Muscle of leg (tissue), 16 donors: ENCODE measurements at places on chromosomes 2 and 18. TPM values are rescaled to one million over a fixed set of nuclear protein-coding genes. Genes with fewer than 3 reads are reported as not detected.

DNA sequence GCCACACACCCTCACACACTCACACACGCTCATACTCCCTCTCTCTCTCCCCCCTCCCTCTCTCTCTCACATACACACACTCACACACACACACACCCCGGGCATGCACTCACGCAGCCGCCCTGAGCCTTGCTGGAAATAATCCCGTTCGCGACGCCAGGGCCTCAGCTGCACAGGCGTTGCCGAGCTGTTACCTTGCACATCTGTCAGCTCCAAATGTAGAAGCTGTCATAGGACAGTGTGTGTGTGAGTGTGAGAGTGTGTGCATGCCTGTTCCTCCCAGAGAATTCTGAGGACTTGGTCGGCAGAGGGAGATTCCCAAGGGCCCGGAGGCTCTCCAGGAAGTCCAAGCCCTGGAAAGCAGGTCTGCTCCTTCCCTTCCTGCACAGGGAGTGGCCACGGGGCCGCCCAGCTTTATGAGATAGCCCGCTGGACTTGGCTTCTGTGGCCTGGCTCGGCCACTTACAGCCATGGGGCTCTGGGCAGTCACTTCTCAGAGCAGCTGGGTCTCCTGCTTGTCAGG, 8.6 kb downstream of the SPR start:
- H3K27ac ChIP-seq, result no peak overlapping the region
- H3K27me3 ChIP-seq, result peaks cover 58% of the 10 kb centered on the region
- no peak overlapping the region for H3K4me3 ChIP-seq
- peak; percentile 77 for DNase-seq

GRCh38 chr18:44850001-44850400, 169.3 kb downstream of the SETBP1 start:
- H3K27ac ChIP-seq, result no peak overlapping the region
- H3K4me1 ChIP-seq, result peaks cover 31% of the 10 kb centered on the region
- DNase-seq, result no peak
- H3K27me3 ChIP-seq, result no peaks in the 10 kb centered on the region

DNA sequence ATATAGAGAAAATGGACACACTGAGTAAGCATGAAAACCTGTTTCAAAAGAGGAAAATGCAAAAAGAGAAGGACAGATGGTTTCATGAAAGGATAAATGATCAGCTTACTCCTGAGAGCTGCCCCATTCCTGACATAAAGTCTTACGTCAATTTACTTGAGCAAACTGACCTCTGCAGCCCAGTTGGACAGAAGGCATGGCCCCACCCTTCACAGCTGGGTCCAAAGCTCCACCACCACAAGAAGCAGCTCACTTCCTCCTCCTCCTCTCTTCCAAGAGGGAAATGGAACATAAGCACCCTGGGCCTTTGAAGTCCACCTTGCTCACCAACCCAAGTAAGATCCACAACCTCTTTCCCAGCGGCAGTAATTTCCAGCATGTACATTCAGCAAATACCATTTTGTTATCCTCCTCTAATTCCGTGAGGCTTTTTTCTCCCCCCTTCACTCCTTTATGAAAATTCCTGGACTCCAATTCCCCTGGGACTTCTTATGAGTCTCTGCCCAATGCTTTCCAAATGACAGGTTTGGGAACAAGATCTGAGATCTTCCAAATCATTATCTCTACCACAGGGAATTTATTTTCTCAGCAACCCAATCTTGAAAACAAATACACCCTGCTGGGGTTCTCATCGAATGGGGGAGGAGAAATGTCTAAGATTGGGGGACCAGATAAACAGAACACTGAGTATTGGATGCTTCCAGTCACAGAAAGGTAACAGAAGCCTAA, 10.1 kb downstream of the COL4A4 start:
- no peak overlapping the region for H3K4me3 ChIP-seq
- no peak overlapping the region for H3K27ac ChIP-seq
- DNase-seq, result peak; percentile 7
- H3K36me3 ChIP-seq, result no peaks in the 10 kb centered on the region

DNA sequence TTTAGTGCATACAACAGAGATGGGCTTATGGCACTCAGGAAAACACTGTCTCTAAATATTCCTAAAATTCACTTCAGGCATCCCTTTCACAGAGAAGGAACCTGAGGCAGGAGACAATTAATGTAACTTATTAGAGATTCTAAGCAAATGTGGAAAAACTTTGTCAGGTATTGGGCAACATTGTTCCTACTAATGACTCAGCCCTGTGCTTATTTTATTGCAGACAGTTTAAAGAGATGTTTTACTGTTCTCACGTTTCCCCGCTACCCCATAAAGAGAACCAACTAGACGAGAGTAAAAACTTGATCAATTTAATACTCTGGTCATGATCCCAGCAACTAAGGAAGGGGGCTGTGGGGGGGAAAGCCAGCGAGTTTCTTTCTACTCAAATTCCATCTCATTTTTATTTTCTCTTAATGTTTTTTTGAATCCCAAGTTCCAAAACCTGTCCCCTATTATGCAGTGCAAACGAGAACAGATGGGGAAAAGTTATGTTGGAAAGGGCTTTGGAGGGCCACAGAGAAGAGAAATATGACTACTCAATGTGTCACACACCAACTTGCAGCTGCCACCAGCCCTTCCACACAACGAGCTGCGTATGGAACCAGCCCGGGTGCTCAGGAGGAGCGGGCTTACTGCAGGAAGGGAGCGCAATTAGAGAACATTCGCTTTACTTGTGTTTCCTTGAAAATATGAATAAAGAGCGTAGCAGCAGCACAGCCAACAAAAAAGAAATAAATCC, 18.7 kb upstream of the ACVR1 start:
- peak; percentile 61 for DNase-seq
- no peak overlapping the region for H3K4me3 ChIP-seq
- no peaks in the 10 kb centered on the region for H3K36me3 ChIP-seq
- no peaks in the 10 kb centered on the region for H3K4me1 ChIP-seq
- no peak overlapping the region for H3K27ac ChIP-seq

GRCh38 chr18:53952700-53953099, 271.8 kb downstream of the MBD2 start:
- no peak for DNase-seq
- no peaks in the 10 kb centered on the region for H3K4me1 ChIP-seq
- no peaks in the 10 kb centered on the region for H3K27me3 ChIP-seq
- H3K27ac ChIP-seq, result no peak overlapping the region

DNA sequence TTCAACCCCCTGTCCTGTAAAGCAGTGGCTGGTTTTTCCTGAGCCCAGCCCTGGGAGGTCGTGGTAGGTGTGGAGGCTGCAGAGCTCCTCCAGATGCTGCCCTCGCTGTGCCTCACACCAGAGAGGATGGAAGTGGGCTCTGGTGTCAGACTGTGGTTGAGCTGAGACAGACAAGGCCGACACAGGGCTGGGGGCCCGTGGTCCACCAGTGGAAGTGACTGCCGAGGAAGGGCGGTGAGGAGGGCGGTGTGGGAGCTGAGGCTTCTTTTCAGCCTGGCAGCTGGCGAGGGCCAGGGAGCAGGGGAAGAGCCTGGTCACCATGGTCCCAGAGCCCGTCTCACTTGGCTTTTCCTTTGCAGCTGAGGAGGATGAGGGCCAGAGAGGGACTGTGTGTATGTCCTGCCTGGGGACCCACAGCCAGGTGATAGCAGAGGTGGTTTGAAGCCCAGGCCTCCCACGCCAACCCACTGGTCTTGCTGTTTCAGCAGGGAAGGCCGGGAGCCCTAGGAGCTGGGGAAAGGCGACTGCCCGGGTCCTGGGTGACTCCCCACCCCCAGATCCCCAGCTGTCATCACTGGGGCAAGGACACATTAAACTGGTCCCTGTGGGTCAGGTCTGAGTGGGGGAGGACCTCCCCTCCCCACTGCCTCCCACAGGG, 8.5 kb downstream of the SFTPB start:
- H3K4me1 ChIP-seq, result peaks cover 10% of the 10 kb centered on the region
- no peak overlapping the region for H3K4me3 ChIP-seq
- no peak overlapping the region for H3K27ac ChIP-seq

GRCh38 chr2:71004857-71005256, 10.2 kb upstream of the TEX261 start:
- peaks cover 8% of the 10 kb centered on the region for H3K4me1 ChIP-seq
- no peak overlapping the region for H3K4me3 ChIP-seq
- no peak for DNase-seq
- no peak overlapping the region for H3K27ac ChIP-seq
- peaks cover 14% of the 10 kb centered on the region for H3K27me3 ChIP-seq

- peak overlapping the region; percentile 96 for H3K4me3 ChIP-seq
- DNase-seq, result peak; percentile 67
- H3K4me1 ChIP-seq, result peaks cover 7% of the 10 kb centered on the region
- H3K27ac ChIP-seq, result peak overlapping the region; percentile 97
Observed at GRCh38 chr2:64525317-64525613, 1.1 kb downstream of the AFTPH start.

DNA sequence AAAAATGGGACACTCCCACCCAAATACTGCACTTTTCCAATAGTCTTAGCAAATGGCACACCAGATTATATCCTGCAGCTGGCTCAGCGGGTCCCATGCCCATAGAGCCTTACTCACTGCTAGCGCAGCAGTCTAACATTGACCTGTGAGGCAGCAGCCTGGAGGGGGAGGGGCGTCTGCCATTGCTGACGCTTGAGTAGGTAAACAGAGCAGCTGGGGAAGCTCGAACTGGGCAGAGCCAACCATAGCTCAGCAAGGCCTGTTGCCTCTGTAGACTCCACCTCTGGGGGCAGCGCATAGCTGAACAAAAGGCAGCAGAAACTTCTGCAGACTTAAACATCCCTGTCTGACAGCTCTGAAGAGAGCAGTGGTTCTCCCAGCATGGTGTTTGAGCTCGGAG, 110.4 kb downstream of the CTIF start:
- DNase-seq, result no peak
- no peaks in the 10 kb centered on the region for H3K27me3 ChIP-seq
- peaks cover 5% of the 10 kb centered on the region for H3K36me3 ChIP-seq
- no peak overlapping the region for H3K4me3 ChIP-seq
- H3K4me1 ChIP-seq, result no peaks in the 10 kb centered on the region
- no peak overlapping the region for H3K27ac ChIP-seq

GRCh38 chr2:1607971-1608688, 136.2 kb downstream of the PXDN start:
- no peak for DNase-seq
- no peak overlapping the region for H3K4me3 ChIP-seq
- no peaks in the 10 kb centered on the region for H3K36me3 ChIP-seq
- peaks cover 42% of the 10 kb centered on the region for H3K4me1 ChIP-seq

LYG1 gene
- total RNA-seq, result 1.9 TPM

IAH1 gene
- 70.3 TPM for total RNA-seq

CYRIA gene
- total RNA-seq, result 3.9 TPM

CELF4 gene
- 0.18 TPM for total RNA-seq

TCF4 gene
- total RNA-seq, result 167 TPM

SMCHD1 gene
- 59.0 TPM for total RNA-seq

ZSWIM2 gene
- total RNA-seq, result not detected

EVX2 gene
- 0.18 TPM for total RNA-seq
